Ovary (tissue), 10 donors: ENCODE measurements at places on chromosomes 5 and 9. TPM values are rescaled to one million over a fixed set of nuclear protein-coding genes. Genes with fewer than 3 reads are reported as not detected.

GRCh38 chr5:88691945-88692868 lies 190.8 kb downstream of the MEF2C start:
- no peaks in the 10 kb centered on the region for H3K36me3 ChIP-seq
- no peaks in the 10 kb centered on the region for H3K27me3 ChIP-seq
- DNase-seq: no peak
- H3K4me3 ChIP-seq: no peak overlapping the region
- no peaks in the 10 kb centered on the region for H3K4me1 ChIP-seq

- H3K4me1 ChIP-seq: peaks cover 13% of the 10 kb centered on the region
- no peak overlapping the region for H3K27ac ChIP-seq
- H3K4me3 ChIP-seq: no peak overlapping the region
- no peaks in the 10 kb centered on the region for H3K27me3 ChIP-seq
- no peak for DNase-seq
- no peaks in the 10 kb centered on the region for H3K36me3 ChIP-seq
These were observed 71.5 kb downstream of the GADD45G start for GRCh38 chr9:89676281-89676680.

The GOLM1 gene
- total RNA-seq: 17.5 TPM

The TMC1 gene
- total RNA-seq: 0.15 TPM

DNA sequence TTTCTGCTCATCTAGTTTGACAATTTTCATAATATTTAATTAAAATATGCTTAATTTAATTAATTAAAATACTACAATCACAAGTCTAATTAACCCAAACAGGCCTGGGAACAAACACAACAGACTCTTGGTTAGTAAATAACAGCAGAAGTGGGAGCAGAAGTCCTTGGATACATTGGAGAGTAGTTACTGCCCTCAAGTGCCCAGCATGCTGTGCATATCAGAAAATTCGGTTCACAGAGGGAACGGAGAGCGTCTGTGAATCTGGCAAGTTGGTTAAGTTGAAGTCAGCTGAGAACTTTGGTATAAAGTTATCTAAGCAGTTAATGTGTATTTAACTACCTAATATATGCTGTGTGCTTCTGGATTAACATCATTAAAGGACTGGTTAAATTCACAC lies 87.0 kb upstream of the ATG10 start:
- no peaks in the 10 kb centered on the region for H3K36me3 ChIP-seq
- H3K27ac ChIP-seq: no peak overlapping the region
- DNase-seq: no peak

DNA sequence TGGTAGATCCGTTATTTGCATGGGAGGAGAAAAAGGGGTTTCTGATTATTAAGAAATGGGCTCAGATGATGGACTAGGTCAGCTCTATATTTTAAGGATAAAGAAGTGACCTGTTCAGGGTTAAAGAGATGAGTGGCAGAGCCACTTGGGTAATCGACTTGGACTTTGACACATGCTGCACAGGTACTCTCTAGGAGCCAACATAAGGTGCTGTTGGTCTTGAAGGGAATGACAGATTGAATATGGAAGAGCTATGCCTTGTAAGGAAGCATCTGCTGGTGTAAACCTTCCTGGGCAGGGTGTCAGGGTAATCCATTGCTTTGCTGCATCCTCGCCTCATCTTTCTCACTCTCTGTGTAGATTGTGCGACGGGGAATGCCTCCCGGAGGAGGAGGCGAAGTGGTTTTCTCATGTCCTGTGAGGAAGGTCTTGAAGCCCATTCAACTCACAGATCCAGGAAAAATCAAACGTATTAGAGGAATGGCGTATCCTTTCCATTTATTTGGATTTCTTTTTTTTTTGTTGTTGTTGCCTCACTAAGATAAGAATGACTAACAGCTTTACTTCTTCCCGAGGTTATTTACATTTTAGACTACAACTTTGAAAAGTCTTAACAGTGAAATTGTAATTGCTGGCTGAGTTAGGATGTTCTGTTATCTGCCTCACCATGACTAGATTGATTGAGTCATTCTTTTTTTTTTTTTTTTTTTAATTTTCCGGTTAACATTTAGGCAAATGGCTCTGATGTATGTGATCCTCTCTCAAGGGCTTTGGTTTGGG lies 41.2 kb downstream of the RCL1 start:
- H3K4me1 ChIP-seq: peaks cover 33% of the 10 kb centered on the region
- no peaks in the 10 kb centered on the region for H3K27me3 ChIP-seq
- H3K4me3 ChIP-seq: no peak overlapping the region
- no peaks in the 10 kb centered on the region for H3K36me3 ChIP-seq

The PWWP2A gene
- total RNA-seq: 48.5 TPM

GRCh38 chr5:170293273-170293672 lies 4.3 kb downstream of the LCP2 start:
- no peaks in the 10 kb centered on the region for H3K27me3 ChIP-seq
- H3K4me1 ChIP-seq: peaks cover 6% of the 10 kb centered on the region
- H3K27ac ChIP-seq: no peak overlapping the region
- DNase-seq: no peak

The PNPLA7 gene
- total RNA-seq: 4.5 TPM

GRCh38 chr5:143606043-143606752 lies 202.7 kb upstream of the NR3C1 start:
- no peak overlapping the region for H3K4me3 ChIP-seq
- H3K36me3 ChIP-seq: no peaks in the 10 kb centered on the region
- H3K27me3 ChIP-seq: no peaks in the 10 kb centered on the region
- no peak overlapping the region for H3K27ac ChIP-seq
- no peak for DNase-seq

The PDZD2 gene
- 37.8 TPM for total RNA-seq

The FBP2 gene
- not detected for total RNA-seq
